Stimulated activated CD4-positive, alpha-beta T cell treated with anti-CD3 and anti-CD28 coated beads, Interleukin-15, amount 100 ng/mL, for 1 hour (primary cell): ENCODE measurements at places on chromosomes 4 and X.

- no peak for DNase-seq
Observed at GRCh38 chrX:1306909-1307625, 29.5 kb upstream of the IL3RA start.

DNA sequence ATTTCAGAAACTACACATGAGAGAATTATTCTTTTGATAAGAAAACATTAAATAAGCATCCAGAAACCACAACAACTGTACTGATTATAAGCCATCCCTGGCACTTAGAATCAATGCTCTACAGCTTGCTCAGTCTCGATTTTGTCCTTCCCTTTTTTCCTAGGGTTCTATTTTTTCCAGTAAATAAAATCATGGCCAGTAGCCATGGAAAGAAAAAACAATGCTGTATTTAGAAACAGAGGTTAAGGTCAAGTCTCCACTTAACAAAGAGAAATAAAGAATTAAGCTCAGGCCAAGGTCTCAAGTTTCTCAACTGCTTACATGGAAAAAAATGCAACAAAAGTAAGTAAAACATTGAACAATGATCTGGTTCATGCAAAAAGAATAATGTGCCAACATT is 38.7 kb upstream of the GRID2 start:
- DNase-seq, result no peak

DNA sequence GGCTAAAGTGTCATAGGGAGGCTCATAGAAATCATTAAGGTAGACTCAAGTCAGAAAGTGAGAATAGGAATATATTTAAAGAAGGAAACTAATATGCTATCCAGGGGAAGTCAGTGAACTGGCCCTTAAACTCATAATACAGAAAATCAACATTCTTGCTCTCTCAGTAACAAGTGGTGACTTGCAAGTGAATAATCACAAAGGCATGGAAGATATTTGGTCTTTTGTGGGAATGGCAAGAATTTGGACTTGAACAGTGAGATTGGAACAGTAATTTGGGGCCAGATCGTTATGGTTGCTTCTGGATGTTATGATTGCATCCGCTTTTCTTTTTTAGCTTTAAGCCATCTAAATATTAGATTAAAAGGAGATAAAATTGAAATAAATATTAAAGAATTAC is 103.8 kb downstream of the TBC1D19 start:
- no peak for DNase-seq

- DNase-seq, result no peak
Observed at GRCh38 chr4:152101556-152102435, 341.0 kb upstream of the GATB start.

GRCh38 chrX:71911731-71912050 is 1.0 kb downstream of the NHSL2 start:
- no peak for DNase-seq

DNA sequence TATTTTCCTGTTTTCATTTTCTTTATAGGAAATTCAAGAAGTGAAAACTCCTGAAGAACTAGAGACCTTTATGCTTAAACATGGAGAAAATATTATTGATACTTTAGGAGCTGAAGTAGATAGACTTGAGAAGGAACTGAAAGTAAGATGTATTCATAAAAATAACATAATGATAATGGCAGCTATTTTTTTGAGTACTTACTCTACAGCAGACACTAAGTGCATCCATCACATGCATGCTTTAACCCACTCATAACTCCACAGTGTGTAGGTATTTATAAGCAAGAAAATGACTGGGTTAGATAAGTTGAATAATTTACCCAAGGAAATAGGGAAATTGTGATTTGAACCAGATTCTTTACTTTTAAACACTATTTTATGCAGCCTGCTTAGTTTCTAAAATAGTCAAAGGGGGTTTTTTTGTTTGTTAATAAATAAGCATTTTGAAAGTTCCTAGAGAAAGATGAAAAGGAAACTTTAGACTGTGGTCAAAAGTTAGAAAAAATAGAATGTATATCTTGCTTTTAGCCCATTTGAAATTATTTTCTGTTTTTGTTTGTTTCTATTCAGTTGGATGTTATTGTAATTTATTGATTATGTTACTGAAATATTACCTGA is 74.2 kb downstream of the BEND4 start:
- DNase-seq, result no peak

- DNase-seq, result no peak
Observed at GRCh38 chrX:68794461-68794860, 34.4 kb upstream of the EFNB1 start.

DNA sequence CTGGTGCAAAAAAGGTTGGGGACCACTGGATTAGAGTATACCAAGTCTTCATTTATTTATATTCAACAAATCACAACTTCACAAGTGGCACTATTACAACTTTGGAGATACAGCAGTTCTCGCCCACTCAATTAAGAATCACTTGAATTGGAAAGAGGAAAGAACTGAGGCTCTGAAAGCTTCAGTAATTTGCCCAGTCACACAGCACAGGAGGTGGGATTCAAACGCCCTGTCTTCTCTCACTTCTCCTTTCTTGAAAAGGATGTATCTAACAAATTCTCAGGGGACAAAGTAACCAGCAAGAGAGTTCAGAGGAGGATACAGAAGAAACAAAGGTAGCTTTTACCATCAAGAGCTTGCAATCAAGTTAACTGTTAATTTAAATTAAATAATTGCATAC is 12.4 kb downstream of the SMIM14 start:
- no peak for DNase-seq

- no peak for DNase-seq
Observed at GRCh38 chr4:88585917-88586316, 6.4 kb upstream of the HERC3 start.

DNA sequence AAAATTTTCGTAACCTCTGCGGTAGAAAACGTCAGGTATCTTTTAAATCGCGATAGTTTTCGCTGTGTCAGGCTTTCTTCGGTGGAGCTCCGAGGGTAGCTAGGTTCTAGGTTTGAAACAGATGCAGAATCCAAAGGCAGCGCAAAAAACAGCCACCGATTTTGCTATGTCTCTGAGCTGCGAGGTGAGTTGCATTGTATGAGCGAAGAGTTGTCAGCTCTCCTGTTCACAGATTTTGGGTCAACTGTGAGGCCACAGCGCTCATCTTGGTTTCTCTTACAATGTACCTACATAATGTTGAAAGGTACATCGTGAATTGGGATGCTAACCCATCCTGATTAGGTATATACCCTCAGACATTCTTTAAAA is 486 bp downstream of the CLCN3 start:
- DNase-seq, result no peak

GRCh38 chr4:89549907-89550306 is 242.3 kb upstream of the GPRIN3 start:
- no peak for DNase-seq

- DNase-seq, result no peak
Observed at GRCh38 chr4:19888587-19888986, 363.1 kb upstream of the SLIT2 start.

DNA sequence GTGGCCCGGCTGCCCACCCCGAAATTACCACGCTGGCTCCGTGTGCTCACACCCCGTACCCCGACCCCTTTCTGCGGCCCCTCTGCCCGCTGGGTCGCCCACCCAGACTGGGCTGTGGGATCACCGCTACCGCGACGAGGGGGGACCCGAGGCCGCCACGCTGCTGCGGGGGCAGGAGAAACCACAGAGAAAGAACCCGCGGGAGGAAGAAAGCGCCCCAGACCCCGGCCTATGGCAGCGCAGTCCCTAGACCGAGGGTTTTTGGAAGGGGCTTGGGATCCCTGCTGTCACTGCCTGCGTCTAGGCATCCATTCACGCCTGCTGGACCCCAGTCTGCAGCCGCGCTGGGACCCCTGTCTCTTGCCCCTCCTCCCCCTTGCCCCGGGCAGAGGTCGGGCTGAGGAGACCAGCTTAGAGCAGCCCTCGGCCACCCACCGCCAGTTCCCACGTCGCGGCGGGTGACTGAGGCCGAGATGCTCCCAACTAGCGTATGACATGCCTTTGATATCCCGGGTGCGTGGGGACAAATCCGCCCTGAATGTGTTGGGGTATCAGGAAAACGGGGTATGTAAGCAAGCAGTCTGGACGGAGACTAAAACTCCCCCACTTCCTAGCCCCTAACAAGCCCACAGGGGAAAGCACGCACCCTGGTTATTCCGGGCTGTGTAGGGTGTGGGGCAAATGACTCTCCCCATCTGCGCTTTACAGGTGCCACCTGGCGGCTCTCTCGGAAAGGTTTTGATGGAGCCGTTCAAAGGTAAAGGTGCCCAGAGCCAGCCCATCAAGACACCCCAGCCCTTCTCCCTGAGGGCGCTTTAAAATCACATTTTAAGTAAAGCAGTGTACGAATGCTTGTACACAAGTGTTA is 862 bp upstream of the INPP4B start:
- DNase-seq, result peak; percentile 59

- DNase-seq, result no peak
Observed at GRCh38 chr4:76905521-76905920, 7.6 kb upstream of the SOWAHB start.

DNA sequence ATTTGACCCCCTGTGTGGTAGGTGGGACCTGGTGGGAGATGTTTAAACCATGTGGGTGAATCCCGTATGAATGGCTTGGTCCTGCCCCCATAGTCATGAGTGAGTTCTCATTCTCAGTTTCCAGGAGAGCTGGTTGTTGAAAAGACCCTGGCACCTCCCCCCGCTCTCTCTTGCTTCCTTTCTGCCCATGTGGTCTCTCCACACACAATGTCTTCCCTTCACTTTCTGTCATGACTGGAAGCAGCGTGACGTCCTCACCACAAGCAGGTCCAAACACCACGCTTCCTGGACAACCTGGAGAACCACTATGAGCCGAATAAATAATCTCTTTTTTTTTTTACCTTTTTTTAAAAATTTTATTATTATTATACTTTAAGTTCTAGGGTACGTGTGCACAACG is 3.5 kb upstream of the CSF2RA start:
- no peak for DNase-seq

- no peak for DNase-seq
Observed at GRCh38 chr4:69714086-69714485, 46.3 kb downstream of the SULT1B1 start.

DNA sequence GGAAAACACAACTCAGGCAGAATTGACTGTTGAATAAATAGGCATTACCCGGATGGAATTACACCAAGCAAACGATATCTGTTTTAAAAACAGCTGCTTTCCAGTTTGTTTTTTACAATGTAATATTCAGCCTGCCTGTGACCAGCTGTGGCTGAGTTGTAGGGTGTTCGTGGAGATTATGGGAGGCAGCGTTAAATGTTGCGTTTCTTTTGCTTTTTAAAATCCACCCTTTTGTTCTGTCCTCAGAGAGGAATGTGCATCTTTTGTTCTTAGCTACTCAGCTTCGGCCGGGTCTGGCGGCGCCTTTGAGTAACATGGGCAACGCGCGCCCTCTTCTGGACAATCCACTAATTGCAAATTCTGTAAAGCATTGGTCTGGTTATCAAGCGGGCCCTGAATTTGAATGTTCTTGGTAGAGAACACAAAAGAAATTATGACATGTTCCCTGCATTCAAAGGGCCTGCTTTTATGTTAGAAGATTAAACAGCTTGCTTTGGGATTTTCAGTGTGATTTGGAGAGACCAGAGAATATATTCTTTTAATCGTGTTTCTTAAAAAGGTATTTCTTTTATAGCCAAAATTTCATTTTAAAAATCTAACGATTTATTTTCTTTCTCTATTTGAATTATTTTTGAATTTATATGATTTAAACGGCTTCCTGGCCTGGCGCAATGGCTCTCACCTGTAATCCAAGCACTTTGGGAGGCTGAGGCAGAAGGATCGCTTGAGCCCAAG is 76.3 kb upstream of the TRIM2 start:
- DNase-seq, result peak; percentile 62

- no peak for DNase-seq
Observed at GRCh38 chr4:181958446-181958845, 284.8 kb upstream of the TENM3 start.

GRCh38 chrX:46044486-46044885 is 500.7 kb downstream of the ZNF674 start:
- DNase-seq, result no peak

DNA sequence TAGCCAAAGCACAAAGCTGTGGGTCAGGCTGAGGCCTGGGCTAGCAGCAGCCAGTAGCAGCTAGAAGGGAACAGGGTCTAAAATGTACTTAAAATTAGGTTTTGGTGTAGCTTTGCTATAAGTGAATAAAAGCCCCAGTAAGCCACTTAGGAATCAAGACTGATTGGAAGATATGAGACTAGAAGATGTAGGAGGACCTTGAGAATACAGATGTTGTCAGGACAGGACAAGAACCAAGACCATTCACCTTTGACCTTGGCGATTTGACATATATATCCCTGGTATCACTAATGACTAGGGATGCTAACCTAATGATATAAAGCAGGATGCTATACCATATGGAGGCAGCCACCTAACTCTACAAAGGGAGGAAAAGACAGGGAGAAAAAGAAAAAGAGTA is 238.1 kb downstream of the FBXO8 start:
- DNase-seq, result no peak

GRCh38 chr4:113153529-113154101 is 104.2 kb downstream of the ANK2 start:
- no peak for DNase-seq

DNA sequence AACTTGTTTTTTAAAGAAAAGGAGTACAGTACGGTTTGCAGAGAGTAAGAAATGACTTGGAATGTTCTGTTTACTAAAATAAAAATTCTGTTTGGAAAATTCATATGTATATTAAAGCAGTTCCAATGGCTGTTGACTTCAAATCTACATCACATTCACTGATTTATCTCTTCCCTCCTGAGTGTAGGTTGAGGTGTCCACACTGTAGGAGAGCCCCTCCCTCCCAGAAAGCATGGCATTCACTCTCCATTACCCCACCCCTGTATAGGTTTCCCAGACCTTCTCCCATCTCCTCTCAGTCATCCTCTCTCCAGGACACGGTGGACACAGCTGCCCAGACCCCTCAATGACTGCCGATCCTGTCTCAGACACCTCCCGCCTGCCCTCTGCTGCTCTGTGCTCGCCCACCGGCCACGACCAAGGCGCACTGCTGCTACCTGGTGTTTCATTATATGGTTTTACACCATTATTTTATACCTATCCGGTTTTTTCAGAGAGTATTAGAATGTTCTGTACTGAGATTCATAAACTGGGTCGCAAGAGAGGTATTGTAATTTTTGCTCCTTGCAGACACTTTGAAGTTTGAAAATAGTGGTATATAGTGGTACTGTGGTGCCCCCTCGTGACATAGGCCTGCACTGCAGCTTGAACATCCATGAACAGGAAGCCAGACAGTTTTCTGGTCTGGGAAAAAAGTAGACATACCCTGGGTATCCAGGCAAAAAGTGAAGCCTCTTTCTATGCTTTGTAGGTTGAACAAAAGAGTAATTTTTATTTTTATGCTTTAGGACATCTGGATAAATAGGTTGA is 38.8 kb upstream of the BEX4 start:
- DNase-seq, result peak; percentile 22

GRCh38 chr4:23769406-23769805 is 120.4 kb downstream of the PPARGC1A start:
- DNase-seq, result no peak

DNA sequence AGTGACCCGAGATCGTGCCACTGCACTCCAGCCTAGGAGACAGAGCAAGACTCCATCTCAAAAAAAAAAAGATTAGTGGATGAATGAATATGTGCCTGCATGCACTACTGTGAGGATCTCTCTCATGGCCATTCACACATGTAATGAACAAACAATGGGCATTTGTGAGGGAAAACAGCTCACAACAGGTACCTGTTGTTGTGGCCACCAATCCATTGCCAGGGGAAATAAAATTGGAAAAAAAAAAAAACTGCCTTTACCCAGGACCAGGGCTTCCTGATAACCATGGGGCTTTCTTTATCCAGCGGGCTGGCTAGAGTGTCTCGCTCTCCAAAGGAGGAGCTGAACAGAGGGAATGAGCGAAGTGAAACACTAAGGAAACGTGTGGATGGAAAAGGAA is 7.4 kb downstream of the SCD5 start:
- DNase-seq, result no peak

- DNase-seq, result no peak
Observed at GRCh38 chr4:2343476-2343875, 75.0 kb downstream of the ZFYVE28 start.

- DNase-seq, result peak; percentile 32
Observed at GRCh38 chrX:1462596-1463251, 10.0 kb upstream of the ASMTL start.
